Upper lobe of left lung (tissue), 6 donors: ENCODE measurements at places on chromosomes 13 and 19.

- DNase-seq: no peak
These were observed 41.8 kb downstream of the IRS2 start for GRCh38 chr13:109744512-109745051.

GRCh38 chr13:111937777-111938311 is 129.1 kb upstream of the SOX1 start:
- DNase-seq: peak; percentile 10

- no peak for DNase-seq
These were observed 157.5 kb upstream of the ZNF536 start for GRCh38 chr19:30214651-30215051.

DNA sequence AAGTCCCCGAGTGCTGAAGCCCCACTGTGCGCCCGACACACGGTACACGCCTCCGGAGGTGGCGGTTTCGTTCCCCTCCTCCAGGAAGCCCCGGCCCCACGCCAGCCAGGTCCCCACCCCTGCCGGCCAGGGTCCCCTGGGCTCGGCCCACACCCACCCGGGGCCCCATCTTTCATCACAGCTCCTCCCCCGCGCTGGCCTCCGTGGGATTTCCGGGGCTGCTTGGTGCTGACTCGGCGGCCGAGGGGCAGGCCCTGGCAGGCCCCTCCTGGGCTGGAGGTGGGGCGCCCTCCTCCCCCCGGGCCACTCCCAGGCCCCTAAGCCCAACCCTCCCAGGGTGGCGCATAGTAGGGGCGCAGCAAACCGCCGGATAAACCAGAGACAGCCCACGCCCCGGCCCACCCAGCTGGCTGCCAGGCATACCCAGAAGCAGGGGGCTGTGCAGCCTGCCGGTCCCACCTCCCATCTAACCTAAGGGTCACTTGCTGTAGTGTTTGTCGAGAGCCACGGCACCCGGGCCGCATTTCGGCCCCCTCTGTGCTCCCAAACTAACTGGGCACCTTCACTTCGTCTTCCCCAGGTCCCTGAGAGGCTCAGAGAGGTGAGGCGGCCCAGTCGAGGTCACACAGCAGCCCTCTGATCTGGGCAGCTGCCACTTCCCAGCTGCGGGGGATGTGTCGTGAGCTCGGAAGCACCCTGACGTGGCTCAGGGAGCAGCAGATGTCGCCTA is 6.6 kb downstream of the ZBTB7A start:
- peak; percentile 64 for DNase-seq

- no peak for DNase-seq
These were observed 576.9 kb downstream of the IRS2 start for GRCh38 chr13:109209526-109209925.

DNA sequence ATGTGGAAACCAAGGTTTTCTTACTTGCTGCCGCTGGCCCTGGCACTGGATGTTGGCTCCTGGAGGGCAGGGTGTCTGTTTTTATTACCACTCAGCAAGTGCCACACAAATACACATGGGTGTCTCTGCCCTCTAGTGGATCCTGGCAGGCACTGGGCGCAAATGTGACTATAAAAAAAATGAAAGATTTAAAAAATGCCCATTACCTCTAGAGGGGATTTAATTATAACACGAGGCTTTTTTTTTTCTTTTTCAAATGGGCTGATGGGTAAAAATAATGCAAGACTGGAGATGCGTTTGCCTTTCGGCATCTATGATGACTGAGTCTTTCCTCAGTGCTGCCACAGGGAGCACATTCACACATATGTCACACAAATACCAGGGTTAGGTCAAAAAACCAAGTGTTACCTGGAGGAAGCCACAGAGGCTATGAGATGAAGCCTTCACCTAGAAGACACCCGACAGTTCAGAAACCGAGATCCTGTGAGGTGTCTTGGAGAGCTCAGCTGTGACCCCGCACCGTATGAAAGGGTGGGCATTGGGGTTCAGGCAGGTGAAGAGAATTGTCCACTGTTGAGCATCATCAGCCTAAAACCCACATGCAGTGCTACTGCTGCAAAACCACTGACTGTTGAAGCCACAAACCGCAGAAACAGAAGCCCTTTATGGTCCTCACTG is 25.7 kb downstream of the CHAMP1 start:
- DNase-seq: no peak

- no peak for DNase-seq
These were observed 146.8 kb downstream of the FOXO1 start for GRCh38 chr13:40519637-40520036.

- peak; percentile 74 for DNase-seq
These were observed 10.6 kb downstream of the NOP53 start for GRCh38 chr19:47755762-47756626.

DNA sequence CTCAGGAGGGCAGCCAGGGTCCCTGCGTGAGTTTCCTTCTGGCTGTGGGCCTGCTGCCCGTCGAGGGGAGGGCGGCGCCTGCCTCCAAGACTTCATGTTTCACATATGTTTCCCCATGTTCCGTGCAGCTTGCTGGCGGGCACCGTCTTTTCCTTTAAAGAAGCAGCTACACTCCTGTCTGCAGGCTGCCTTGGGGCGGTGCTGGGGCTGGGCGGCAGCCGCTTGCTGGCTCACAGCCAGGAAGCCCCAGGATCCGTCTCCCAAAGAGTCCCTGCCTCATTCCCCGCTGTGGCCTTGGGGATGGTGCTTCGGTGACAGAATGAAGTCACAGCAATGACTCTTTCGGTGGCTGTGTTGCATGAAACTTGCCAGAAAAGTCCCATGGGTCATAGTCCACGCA is 24.9 kb downstream of the PIAS4 start:
- peak; percentile 72 for DNase-seq

DNA sequence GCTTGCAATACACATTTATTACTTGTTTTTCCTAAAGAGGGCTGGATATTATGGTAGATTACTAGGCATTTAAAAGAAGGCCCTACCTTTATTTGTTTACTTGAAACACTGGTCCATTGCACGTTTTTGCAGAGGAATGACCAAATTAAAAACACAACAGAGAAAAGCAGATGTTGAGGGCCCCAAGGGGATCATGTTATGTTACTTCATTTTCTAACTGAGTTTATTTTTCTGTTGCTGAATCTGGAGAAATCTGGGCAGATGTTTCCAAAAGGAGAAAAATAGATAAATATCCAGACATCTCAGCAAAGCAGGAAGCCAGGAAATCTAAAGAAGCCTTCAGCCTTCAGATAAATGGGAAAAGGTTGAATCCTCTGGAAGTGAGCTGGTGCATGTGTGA is 353.0 kb downstream of the NDFIP2 start:
- DNase-seq: no peak

DNA sequence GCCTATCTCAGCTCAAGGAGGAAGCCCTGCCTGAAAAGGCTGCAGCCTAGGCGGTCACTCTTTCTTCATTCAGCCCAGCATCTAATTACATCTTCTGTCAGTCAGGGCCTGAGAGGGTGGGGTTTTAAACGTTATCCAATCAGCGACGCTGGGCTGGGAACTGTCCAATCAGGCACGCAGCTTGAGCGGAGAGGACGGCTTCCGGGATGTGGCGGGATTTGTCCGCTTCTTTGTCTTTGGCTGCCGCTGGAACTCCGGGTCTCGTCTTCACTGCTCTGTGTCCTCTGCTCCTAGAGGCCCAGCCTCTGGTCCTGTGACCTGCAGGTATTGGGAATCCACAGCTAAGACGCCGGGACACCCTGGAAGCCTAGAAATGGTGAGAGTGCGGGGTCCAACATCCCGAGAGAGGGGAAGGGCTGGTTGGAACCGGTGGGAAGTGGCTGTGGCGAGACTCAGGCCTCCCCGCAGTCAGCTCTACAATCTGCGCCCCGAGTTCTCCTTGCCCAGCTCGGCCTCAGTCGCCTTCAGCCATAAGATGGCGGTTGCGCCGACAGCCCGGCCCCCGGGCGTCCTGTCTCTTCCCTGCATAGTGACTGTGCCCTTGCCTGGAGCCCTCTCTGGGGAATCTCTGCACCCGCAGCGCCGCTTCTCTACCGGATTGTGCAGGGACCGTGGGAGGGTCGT is at the start of gene ZNF738:
Gene ZNF738 (plus strand): TSS at position 233 of the 684 bp plus-strand sequence. CDS start 141 bp downstream, at position 374.
- peak; percentile 86 for DNase-seq

GRCh38 chr13:20993661-20994440 is 67.5 kb downstream of the LATS2 start:
- no peak for DNase-seq

DNA sequence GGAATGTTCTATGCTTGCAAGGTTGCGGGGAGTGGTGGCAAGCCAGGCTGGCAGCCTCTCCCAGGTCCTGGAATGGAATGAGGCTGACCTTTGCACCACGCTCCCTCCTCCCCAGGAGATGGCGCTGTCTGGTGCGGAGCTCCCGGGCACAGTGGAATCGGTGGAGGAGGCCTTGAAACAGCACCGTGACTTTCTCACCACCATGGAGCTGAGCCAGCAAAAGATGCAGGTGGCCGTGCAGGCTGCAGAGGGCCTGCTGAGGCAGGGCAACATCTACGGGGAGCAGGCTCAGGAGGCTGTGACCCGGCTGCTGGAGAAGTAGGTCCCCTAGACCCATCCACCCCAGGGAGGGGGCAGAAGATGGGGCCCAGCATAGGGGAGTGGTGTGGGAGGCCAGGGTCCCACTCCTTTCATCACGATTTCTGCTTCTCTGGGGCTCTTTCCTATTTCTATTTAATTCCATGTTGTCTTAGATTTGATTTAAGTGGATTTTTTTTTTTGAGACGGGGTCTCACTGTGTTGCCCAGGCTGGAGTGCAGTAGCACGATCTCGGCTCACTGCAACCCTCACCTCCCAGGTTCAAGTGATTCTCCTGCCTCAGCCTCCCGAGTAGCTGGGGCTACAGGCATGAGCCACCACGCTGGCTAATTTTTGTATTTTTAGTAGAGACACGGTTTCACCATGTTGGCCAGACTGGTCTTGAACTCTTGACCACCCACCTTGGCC is 53.2 kb upstream of the SHKBP1 start:
- peak; percentile 64 for DNase-seq

- DNase-seq: peak; percentile 73
These were observed 30.0 kb downstream of the CSNK1G2 start for GRCh38 chr19:1970806-1971502.

GRCh38 chr13:95643936-95644598 is 439 bp downstream of the DZIP1 start:
- peak; percentile 87 for DNase-seq

- DNase-seq: no peak
These were observed 11.3 kb downstream of the RGCC start for GRCh38 chr13:41468631-41469030.

DNA sequence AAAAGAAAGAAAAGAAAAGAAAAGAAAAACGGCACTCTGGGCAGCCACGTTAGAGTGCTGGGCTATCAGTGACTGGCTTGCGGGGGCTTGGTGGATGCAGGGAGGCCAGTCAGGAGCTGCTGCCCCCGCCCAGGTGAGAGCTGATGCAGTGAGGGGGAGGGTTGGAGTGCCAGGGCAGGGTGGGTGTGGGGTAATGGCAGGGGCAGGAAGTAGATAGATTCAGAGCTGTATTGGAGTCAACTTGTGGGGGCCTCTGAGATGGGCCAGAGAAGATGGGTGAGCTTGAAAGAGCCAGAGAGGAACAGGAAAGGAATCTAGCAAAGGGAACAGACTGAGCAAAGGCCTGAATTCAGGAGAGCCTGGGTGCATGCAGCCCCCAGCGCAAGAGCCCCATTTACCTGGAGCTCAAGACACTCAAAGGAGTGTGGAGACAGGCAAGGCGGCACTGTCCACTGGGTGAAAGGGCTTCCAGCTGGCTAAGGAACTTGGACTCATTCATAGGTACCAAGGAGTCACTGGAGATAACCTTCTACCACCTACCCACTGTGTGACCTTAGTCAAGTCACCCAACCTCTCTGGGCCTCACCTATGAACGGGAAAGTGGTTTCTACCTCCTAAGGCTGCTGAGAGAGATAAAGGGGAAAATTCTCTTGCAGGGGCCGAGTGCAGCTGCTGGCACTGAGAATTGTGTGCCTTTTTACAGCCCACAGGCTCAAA is 20.2 kb downstream of the VSTM2B start:
- DNase-seq: peak; percentile 12

GRCh38 chr19:48473161-48473966 is 4.2 kb downstream of the CYTH2 start:
- no peak for DNase-seq

GRCh38 chr19:8695911-8696310 is 2.7 kb downstream of the ACTL9 start:
- no peak for DNase-seq

- peak; percentile 36 for DNase-seq
These were observed 81.9 kb downstream of the FLT1 start for GRCh38 chr13:28412981-28413380.

- DNase-seq: no peak
These were observed 29.0 kb downstream of the ELAVL1 start for GRCh38 chr19:7976461-7976860.

- no peak for DNase-seq
These were observed 302.8 kb downstream of the MYO16 start for GRCh38 chr13:108932196-108932595.

- DNase-seq: no peak
These were observed 198.4 kb downstream of the NDFIP2 start for GRCh38 chr13:79679334-79679733.

GRCh38 chr19:39139305-39139874 is 13.8 kb downstream of the PAK4 start:
- DNase-seq: no peak

GRCh38 chr19:21147540-21147939 is 5.7 kb downstream of the ZNF431 start:
- DNase-seq: no peak

DNA sequence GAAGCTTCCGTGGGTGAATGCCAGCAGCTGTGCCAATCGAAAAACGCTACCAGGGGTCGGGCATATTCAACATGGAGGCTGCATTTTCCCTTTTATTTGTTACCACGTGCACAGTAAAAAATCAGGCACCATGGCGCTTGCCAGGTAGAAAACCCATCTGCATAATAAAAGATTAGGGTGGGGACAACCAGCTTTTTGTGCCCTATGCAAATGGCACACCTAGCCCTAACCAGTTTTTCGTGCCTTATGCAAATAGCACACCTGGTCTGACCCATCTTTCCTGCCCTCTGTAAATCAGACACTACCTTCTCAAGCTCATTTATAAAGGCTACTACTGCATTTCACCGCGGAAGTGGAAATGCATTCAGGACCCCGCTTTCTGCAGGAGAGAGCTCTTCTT is 62.1 kb upstream of the FREM2 start:
- no peak for DNase-seq

GRCh38 chr19:47020992-47021496 is 1.4 kb downstream of the NPAS1 start:
- DNase-seq: peak; percentile 85

GRCh38 chr19:20416661-20417060 is 148.9 kb downstream of the ZNF737 start:
- DNase-seq: no peak

DNA sequence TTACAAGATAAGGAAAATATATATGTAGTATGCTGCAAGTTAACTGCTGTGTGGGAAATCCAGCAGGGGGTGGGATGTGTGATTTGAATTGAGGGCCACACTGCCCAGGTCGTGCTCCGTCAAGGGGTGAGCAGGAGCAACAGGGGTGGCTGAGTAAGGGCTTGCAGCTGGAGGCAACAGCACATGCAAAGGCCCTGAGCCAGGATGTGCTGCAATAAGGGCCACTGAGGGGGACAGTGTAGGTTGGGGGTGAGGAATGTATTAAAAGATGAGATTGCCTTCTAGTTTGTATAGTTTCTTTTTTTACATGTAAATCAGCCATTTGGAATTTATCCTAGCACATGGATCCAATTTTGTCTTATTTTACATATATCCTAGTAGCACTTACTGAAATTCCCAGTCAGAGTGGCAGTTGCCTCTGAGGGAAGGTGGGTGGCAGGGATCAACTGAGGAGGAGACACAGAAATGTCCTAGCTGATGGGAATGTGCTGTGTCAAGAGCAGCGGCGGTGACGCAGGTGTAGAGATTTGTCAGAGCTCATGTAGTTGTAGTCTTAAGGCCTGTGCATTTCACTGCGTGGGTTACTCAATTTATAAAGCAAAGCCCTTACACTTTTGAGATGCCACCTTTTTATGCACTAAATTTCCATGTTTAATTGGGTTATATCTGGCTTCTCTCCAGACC is 5.4 kb upstream of the RBM42 start:
- no peak for DNase-seq
